ENCODE measurements at places on chromosomes 7 and 10. TPM values are rescaled to one million over a fixed set of nuclear protein-coding genes. Genes with fewer than 3 reads are reported as not detected.

RBM33 gene
- 53.2 TPM for total RNA-seq

GRCh38 chr10:21681156-21681555 is 147.1 kb downstream of the MLLT10 start:
- no peak for DNase-seq

GRCh38 chr10:44715136-44715535 is 196.0 kb upstream of the TMEM72 start:
- DNase-seq: no peak

DNA sequence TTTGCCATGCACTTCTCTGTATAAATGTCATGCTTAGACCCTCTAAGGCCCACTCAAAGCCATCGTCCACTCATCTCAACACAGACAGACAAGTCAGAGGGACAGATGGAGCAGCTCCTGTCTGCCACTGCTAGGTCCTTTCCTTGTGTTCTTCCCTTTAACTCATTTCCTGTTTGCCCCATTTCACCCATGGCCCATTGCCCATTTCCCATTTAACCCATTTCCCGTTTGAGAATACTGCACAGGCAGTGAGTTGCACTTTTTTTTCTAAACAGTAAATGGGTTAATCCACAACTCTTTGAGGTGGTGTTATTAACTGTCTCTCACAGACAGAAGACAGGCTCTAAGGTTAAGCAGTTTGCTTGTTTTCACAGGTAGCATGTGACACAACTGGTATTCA is 179.3 kb downstream of the NPSR1 start:
- no peak for DNase-seq

GRCh38 chr10:102718220-102718619 is 3.8 kb downstream of the SFXN2 start:
- peak; percentile 56 for DNase-seq

Measured in uterus (tissue), 4 donors.